ENCODE measurements at places on chromosomes 1 and 21.

DNA sequence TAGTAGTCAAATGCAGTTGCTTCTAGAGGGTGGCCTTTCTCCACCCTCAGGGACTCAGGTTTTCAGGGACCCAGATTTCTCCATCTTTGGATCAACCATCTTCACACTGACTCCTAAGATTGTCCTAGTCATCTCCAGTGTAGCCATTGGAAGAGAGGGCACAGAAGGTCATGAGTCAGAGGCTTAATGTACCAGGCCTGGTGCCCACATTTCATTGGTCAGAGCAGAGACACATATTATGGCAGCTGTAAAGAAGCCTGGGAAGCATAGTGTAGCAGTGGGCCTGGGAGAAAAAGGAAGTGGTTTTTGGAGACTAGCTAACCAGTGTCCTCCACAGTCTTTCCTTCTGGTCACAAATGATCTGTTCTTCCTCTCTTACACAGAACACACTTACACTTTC is 122.5 kb downstream of the GIPC2 start:
- no peak for DNase-seq

- no peak for DNase-seq
These were observed 144.2 kb upstream of the KRTAP19-8 start for GRCh38 chr21:31182231-31183140.

DNA sequence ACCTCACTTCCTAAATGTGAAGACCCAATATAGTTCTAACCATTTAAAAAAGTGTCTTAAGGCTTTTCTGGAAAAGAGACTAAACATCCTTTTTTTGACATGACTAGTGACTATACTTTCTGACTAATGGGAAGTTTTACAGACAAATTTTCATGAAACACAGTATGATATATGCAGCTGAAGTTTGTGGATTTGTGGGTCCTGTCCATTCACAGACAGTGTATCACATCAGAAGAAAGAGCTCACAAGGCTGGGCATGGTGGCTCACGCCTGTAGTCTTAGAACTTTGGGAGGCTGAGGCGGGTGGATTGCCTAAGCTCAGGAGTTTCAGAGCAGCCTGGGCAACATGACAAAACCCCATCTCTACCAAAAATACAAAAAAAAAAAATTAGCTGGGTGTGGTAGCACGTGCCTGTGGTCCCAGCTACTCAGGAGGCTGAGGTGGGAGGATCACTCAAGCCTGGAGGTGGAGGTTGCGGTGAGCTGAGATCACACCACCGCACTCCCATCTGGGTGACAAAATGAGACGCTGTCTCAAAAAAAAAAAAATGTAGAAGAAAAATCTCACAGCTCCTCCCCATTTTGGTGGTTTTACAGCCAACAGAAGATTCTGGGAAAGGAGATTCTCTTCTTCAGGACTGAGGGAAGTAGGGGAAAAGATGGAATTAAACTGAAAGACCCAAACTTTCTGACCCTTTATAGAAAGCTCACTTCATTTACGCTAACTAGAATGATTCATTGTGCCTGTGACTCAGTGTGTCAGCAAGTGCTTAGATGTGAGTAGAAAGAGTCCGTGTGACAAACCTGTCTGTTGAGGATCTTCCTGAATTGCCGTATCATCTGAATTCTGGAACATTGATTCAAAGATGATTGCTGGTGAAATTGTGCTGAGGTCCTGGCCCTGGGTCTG is 15.2 kb upstream of the YRDC start:
- no peak for DNase-seq

DNA sequence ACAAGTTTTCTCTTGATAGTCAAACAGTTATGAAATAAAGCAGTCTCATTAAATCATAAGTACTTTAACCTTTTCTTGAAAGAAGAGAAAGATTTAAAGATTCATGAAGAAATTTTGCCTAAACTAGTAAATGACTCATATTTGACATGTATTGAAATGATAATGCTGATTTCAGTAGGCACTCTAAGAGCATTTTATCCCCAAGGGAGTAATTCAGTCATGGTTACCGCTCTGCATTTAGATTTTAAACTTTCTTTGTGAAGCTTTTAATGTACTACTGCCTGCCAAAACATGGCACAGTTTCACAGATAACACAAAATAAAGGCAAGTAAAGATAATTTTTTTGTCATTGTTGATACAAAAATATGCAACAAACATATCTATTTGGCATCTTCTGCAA is 6.8 kb downstream of the USH2A start:
- DNase-seq = no peak

DNA sequence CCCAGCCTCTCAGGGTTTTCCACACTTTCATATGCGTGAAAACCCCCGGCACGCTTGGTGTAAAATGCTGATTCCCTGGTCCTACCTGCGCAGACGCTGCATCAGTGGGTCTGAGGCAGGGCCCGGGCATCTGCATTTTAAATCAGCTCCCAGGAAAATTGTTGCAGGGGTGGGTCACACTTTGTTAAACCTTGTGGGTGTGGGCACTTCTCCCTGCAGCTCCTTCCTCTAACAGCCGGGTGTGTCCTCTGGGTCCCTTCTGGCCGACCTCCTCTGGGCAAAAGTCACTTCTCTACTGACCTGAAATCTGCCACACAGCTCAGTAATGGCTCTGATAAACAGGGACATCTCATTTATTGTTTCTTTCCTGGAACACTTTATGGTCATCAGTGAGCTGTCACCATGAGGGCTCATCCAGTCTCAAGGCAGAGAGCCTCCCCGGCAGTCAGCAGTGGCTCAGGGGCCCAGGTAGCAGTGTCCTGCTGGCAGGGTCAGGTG is 52.8 kb upstream of the TMPRSS2 start:
- no peak for DNase-seq

DNA sequence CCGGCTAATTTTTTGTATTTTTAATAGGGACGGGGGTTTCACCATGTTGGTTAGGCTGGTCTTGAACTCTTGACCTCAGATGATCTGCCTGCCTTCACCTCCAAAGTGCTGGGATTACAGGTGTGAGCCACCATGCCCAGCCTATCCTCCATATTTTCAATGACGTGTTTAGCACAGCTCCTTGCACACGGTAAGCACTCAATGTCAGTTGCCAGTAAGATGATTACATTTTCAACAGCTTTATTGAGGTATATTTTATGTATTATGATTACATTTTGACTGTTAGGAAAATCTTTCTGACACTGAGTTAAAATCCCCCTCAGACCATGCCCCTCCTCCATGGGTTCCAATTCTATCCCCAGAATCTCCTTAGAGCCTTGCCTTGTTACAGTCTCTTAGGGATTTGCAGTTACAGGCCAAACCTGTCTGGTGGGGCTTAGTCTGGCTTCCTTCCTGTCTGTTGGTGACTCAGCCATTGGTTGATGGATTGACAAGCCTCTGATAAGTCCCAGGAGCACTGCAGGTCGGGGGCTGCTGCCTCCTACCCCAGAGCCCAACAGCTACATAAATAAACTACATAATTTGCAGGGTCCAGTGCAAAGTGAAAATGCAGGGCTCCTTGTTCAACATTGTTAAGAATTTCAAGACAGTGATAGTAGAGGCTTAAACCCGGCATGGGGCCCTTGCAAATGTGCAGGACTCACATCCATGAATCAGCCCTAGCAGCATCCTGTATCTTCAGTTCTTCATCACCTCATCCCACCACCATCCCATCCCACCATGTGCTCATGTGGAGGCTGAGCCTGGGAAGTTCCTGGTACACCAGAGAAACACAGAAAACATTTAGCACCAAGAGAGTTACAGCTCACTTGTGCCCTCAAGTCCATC is 23.4 kb downstream of the COA7 start:
- DNase-seq = no peak

- no peak for DNase-seq
These were observed 1.1 kb downstream of the IGFN1 start for GRCh38 chr1:201191653-201192260.

DNA sequence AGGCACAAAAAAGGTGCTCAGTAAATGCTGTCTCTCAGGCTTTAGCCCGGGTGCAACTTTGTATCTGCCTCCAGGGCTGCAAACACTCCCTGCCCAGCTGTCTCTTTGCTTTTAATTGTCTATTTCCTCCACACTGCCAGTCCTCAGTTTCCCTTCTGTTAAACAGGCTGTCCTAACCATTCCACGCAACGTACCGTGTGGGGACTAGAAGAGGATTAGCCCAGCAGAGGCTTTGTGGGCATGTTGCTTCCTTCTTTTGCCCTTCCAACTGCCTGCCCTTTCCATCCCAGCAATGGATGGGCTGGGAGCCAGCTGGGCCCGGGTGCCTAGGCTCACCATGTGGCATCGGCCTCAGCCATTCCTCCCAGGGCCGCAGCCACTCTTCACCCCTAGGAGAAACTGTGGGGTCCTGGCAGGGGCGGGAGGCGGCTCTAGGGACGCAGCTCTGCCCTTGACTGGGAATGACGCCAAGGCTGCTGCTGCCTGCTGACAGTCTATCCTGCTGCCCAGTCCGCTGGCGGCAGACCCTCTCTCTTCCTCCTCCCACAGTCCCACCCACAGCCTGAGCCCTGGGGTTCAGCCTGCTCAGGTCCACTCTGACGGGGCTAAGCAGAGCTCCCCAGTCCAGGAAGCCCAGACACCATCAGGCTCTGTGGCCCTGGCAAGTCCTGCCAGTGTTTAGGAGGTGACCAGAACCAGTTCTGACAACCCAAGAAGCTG is 40.6 kb upstream of the LRP8 start:
- peak; percentile 48 for DNase-seq

- no peak for DNase-seq
These were observed 25.6 kb downstream of the ZBTB17 start for GRCh38 chr1:15950302-15950701.

GRCh38 chr1:7993593-7994479 is 32.3 kb downstream of the ERRFI1 start:
- DNase-seq = no peak

DNA sequence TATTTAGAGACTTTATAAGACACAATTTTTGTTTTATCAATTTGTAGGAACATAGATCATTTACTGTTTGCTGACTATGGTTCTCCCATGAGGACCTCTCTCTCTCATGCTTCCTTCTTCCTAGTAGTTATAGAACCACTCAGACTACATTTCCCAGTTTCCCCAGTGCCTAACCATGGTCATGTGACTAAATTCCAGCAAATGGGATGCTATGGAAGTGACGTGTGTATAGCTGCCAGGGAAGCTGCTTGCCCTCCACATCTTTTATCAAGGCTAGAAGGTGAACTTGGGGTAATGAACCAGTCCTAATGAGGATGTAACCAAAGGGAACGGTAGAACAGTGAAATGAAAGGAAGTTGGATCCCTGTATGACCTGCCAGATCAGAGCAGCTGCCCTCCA is 184.0 kb downstream of the MIS18A start:
- DNase-seq = peak; percentile 60

DNA sequence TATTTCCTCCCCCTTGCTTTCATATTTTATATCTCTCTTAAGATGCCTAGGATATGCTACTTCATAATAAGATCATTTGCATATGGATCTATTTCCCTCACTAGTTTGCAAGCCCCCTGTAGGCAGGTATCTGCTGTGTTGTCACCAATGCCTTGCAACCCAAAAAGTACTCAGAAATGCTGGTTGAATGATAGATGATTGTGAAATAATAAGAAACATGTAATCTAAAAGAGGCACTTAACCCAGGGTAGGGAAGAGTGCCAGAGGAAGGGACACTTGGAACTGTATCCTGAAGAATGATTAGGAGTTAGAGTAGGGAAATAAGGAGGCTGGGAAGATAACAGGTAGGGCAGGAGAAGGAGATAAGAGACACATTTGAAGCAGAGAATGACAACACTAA is 12.3 kb downstream of the ATPAF1 start:
- no peak for DNase-seq

- peak; percentile 93 for DNase-seq
These were observed 47.3 kb downstream of the H3-3A start for GRCh38 chr1:226109829-226110248.

- peak; percentile 14 for DNase-seq
These were observed 84.9 kb upstream of the CD1D start for GRCh38 chr1:158095737-158096335.

DNA sequence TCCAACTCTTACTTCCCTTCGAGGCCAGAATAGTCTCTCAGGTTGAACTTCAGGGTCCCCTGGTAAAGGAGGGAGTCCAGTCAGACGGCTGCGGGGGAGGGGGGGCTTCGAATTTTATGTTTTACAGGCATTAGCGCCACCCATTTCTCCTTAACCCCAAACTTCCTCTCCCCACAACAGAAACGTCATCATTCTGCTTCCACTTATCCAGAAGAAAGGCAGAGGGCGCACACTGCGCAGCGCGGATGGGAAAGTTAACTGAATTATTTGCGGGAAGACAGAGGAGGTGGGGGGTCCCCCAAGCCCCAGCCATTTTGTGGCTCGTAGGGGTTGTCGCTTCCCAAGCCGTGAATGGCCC is 529 bp upstream of the PRMT2 start:
- peak; percentile 97 for DNase-seq

DNA sequence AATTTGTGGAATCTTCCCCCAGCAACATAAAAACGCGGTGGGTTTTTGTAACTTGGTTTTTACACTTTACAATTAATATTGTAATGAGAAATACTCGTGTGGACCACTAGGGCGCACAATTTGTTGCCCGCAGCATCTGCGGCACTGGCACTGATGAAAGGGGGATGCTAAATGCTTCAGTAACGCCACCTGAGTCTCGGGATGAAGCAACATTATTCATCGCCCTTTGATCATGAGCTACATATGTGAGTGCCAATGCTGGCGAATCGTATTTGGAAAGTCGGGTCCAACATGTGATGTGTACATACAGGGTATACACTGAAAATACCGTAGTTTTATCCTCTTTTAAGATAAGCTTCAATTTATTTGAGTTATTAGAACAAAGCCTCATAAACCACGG is 34.2 kb upstream of the COX20 start:
- DNase-seq = peak; percentile 12

All from lung (tissue), 17 donors.